ENCODE measurements at places on chromosomes 4 and X.

- DNase-seq = peak; percentile 48
These were observed 20.9 kb downstream of the MAPK10 start for GRCh38 chr4:86338989-86339388.

DNA sequence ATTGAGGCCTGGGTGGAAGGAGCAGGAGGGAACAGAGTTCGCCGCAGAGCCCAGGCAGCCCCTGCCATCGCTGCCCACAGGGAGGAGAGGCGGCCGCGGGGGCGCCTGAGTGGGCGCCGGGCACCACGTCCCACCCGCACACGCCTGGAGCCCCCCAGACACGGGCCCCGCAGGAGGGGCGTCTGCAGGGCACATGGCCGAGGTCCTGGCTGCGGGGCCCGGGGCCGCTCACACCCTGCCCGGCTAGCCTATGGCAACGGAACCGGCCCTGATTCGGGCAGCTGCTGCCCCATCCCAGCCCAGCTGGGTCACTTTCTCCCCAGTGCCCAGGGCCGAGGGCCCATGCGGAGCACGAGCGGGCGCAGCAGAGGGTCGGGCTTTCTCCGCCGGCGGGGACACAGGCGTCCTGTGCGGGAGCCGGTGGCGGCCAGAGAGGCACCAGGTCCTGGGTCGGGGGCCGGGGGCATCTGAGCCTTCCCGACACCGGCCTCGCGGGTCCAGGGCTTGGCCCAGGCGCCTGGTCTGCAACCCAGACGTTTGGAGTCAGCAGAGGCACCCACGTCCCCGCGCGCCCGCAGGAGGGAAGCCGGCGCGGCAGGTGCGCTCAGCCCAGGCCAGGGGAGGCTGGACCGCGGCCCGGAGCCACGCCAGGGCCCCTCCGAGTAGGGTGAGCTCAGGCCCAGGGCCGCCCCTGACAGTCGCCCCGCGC is 91.2 kb downstream of the FAM53A start:
- no peak for DNase-seq

DNA sequence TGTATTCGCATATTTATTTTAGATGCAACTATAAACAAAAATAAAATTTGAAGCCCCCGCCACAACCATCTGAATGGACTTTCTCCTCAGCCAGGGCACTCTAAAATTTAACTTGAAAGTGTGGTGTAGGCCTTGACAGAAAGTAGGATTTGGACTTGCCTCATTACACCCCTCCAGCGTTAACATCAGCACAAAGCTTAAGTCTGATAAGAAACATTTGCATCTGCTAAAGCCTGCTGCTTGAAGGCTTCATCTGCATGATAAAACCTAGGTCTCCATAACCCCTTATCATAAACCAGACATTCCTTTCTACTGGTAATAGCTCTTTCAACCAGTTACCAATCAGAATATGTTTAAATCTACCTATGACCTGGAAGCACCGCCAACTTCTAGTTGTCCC is 1046.5 kb downstream of the FAT4 start:
- DNase-seq = no peak

- no peak for DNase-seq
These were observed 2.0 kb upstream of the METAP1 start for GRCh38 chr4:98993419-98994071.

- no peak for DNase-seq
These were observed 284.0 kb upstream of the FRG1 start for GRCh38 chr4:189656641-189657040.

- DNase-seq = no peak
These were observed 563.4 kb downstream of the DACH2 start for GRCh38 chrX:86711531-86712180.

- no peak for DNase-seq
These were observed 355.8 kb downstream of the KLHL4 start for GRCh38 chrX:87873347-87873941.

GRCh38 chr4:10097906-10098779 is 18.5 kb downstream of the WDR1 start:
- no peak for DNase-seq

DNA sequence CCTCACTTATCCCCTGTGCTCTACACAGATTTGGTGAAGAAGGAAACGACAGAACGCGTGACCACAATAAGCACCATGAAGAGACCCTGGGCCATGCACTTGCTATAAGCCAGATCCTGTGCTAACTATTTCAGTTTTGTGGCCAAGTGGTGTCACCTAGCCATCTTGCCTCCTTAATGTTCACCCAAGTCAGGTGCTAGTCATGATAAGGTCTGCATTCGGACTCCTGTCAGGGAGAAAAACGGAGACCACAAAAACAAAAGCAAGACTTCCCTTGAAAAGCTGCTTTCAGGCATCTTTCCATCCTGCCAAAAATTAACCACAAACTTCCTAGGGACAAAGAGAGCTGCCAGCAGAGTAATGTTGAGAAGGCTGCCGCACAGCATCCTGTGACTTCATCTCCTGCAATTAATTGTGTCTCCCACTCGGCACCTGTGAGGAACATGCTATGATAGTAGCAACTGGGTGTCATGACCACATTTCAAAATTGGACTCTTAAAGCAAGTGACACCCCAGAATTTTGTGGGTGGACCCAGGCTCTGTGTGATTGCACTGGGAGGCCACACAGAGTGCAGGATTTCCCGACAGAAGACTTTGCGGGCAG is 8.8 kb upstream of the IDS start:
- DNase-seq = no peak

- DNase-seq = no peak
These were observed 71.9 kb downstream of the NPNT start for GRCh38 chr4:105967058-105967658.

DNA sequence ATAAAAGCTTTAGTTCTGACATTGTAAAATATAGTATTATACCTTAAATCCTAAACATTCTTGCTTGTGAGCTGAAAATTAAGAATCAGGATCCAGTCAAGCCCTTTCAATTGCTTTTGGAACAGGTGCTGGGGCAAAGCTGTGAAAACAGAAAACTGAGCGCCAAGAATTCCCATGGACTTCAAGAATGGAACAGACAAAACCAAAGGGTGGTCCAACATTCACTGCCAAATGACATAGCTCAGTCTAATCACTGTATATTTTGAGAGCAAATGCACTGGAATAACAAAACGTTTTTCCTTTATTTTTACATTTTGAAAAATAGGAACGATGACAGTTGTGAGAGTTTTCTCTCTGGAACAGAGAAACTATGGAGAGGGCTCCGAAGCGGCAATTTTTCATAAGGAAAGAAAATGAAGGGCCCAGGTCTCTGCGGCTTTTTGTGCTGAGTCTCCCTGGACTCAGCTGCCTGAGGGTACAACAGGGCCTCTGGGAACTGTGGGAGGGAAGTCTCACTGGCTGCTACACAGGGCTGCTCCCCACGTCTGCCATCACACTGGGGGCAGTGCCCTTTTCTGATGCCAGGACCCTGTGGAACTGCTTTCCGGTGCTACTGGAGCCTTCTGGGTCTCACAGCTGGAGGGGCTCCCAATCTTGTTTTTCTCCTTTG is 56.0 kb upstream of the BMPR1B start:
- no peak for DNase-seq

DNA sequence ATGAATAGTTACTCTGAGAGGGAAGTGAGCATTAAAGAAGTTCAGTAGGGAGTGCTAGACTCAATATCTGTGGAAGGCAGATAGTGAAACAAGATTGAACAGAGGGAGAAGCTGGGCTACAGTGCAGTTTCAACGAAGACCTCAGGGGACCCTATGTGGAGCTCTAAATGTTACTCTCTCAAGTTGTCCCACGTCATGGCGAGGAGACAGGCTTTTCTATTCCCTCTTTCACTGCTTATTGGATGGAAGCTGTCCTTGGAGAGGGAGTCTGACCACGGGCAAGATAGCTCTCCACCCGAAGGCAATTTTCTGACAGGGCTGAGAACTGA is 42.3 kb upstream of the CCSER1 start:
- no peak for DNase-seq

- no peak for DNase-seq
These were observed 6.2 kb downstream of the GK start for GRCh38 chrX:30659421-30659820.

DNA sequence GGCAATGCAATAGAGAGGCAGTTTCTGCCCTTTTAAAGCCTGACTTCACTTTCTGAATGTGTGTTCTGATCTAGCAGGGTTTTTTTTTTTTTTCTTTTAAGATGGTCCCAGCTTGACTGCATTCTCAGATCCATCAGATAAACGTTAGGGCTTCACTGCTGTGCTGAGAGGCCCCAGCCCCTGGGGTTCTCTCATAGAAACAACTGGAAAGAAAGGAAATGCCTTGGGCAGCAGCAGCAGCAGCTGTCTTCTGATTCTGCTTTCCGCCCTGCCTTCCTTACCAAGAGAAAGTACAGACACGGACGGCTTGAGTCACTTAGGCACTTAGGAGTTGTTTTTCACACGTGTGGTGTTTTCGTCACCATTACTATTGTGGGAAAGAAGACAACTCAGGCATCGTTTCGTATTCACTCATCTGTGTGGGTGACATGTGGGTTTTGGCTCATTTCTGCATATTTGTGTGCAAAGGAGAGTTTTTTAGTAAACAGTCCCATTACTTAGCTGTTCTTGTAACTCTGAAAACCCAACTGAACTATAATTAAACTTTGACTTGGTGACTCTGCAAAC is 172.0 kb downstream of the PTTG2 start:
- DNase-seq = peak; percentile 33

- DNase-seq = no peak
These were observed 706.4 kb downstream of the SMARCA1 start for GRCh38 chrX:128816919-128817318.

DNA sequence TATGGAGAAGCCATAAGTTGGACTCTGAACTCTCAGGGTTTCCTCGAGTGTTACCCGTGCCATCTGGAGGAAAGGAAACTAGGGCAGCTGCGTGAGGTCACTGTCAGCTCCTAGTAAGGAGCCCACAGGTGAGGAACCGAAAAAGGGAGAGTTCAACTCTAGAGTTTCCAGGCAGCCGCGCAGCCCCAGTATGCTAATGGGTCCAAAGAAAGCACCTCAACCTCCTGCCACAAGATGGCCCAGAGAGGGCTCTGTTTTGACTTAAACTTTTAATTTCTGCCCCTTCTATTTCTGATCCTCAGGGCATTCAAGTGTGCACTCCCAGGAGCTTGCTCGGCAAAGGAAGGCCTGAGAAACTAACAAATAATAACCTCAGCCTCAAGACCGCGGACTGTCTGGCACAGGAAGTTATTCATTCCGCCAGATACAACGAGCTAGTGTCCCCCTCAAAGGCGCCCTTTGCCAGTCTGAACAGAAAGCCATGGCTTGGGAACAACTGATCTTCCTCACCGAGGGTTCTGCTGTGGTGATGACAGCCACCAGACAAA is 13.9 kb downstream of the SCARB2 start:
- DNase-seq = no peak

GRCh38 chr4:46844325-46844917 is 64.6 kb downstream of the COX7B2 start:
- DNase-seq = peak; percentile 27

GRCh38 chrX:41001327-41001726 is 83.9 kb upstream of the USP9X start:
- DNase-seq = no peak

GRCh38 chr4:157587681-157588423 is 367.3 kb downstream of the GRIA2 start:
- no peak for DNase-seq

- DNase-seq = no peak
These were observed 213.3 kb upstream of the INTU start for GRCh38 chr4:127419431-127419830.

DNA sequence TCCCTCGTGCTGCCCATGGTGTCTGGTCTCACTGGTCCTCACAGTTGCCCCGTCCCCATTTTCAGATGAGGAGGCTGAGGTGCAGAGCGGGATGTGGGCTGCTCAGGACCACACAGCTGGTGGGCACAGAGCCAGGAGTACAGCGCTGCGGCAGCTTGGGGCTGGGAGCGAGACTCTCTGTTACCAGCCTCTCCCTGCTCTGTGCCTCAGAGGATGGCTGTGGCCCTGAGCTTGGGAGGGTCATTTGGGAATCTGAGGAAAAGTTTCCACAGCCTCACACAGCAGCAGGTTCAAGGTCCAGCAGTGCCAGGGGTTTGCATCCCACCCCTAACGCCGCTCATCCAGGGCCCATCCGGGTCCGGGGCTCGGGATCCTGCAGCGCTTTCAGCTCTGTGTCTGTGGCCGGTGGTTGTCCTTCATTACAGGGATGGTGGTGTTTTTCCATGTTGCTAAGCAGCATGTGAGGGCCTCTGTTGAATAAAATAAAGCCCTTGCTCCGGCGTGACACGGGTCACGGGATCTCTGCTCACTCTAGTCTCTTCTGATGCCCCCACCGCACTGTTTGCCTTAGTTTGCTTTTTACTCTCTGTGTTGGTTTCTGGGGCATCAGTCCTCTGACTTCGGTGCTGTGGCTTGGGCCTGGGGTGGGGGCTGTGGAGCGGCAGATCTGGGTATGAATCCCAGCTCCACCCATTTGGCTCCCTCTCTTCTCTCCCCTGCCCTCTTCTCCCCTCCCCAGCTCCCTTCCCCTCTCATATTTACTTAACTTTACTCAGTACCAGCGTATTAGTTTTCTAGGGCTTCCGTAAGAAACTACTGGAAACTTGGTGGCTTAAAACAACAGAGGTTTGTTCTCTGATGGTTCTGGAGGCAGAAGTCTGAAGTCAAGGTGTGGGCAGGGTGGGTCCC is 6.5 kb downstream of the WFS1 start:
- no peak for DNase-seq

DNA sequence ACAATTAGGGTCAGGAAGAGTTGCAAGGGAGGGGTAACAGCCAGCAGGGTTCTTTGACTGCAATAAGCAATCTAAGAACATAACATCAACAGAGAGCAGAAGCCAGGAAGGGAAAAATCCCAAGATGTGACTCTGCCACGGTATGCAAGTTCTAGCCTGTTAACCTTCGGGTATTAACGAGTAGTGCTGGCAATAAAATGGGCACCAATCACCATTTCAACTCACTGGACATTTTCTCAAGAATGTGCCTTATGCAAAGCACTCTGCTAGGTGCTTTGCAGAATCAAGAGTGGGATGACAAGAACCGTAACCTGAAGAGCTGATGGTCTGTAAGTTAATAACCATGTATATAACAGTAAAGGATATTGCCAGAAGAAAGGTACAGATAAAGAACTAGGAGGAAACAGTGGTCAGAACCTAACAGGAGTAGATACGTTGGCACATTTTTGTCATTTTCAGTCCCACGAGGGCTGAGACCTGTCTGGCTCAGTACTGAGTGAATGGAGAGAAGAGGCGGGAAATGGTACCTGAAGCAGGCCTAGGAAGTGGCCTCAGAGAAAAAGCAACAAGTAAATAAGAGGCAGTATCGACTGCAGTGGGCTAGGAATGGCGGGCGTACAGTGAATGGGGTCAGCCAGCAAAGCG is 2.7 kb downstream of the ELOVL6 start:
- no peak for DNase-seq

DNA sequence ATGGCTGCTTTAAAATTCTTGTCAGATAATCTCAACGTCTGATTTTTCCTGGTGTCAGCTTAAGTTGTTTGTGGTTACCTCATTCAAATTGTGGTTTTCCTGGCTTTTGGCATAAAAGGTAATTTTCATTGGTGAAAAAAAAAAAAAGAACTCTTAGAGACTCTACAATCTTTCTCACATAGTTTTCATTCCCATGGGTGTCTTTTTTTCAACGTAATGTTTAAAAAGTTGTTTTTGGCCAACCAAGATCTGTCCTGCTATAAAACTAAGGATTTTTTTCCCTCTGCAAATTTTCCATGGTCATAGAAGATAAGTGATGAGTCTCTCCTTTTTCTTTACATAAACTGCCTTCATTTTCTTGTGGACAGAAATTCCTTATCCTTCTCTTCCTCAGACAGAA is 28.9 kb upstream of the RPS6KA6 start:
- DNase-seq = no peak

- DNase-seq = no peak
These were observed 900.3 kb downstream of the PCDH7 start for GRCh38 chr4:31620476-31620875.

Data from HFF-Myc (cell line).